NCI-H2029 treated with DMSO at 0.1 percent for 48 hours (cell line): ENCODE measurements at places on chromosomes 12 and 14.

DNA sequence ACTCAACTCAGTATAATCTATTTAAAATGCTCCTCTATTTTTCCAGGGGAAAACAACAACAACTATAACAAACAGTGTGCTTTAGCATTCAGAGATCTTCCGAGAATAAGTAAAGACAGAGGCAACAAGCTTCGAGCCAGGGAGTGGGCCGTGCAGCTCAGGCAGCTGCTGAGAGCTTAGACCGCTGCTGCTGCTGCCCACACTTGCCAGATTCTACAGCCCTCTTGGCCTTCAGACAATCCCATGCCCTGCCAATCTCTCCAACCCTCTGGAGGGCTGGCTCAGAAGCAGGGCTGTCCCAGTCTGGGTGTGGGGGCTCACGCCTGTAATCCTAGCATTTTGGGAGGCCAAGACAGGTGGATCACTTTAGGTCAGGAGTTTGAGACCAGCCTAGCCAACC lies 23.4 kb upstream of the ELK3 start:
- DNase-seq = no peak

GRCh38 chr14:25607192-25607591 lies 557.2 kb upstream of the STXBP6 start:
- no peak for DNase-seq

- DNase-seq = no peak
Measured at GRCh38 chr12:132386926-132387497, 57.6 kb upstream of the GALNT9 start.

DNA sequence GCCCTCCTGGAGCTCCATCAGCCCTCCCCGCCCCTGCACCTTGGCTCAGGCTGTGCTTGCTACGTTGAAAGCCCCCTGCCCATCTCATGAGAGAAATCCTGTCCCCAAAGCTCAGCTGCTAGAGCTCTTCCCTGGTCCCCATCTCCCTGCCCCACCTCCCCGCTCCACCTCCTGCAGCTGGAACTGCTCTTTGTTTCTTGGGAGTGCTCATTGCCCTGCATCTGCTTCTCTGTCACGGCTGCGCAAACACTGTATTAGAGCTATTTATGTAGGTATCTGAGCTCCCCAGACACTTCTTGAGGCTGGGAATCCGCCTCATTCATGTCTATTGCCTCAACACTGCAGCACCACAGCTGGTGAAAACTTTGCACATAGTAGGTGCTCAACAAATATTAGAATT lies 32.8 kb upstream of the PRIMA1 start:
- DNase-seq = no peak
